ENCODE measurements at places on chromosomes 2 and 18.

- no peaks in the 10 kb centered on the region for H3K36me3 ChIP-seq
- no peak overlapping the region for H3K4me3 ChIP-seq
- no peak overlapping the region for H3K27ac ChIP-seq
- no peaks in the 10 kb centered on the region for H3K4me1 ChIP-seq
- DNase-seq = no peak
- no peaks in the 10 kb centered on the region for H3K27me3 ChIP-seq
These were observed 37.6 kb upstream of the PARD3B start for GRCh38 chr2:204507636-204508035.

- no peak overlapping the region for H3K27ac ChIP-seq
- DNase-seq = no peak
- H3K27me3 ChIP-seq = no peaks in the 10 kb centered on the region
- H3K4me1 ChIP-seq = no peaks in the 10 kb centered on the region
- H3K36me3 ChIP-seq = no peaks in the 10 kb centered on the region
These were observed 137.9 kb upstream of the VRK2 start for GRCh38 chr2:57908736-57909161.

DNA sequence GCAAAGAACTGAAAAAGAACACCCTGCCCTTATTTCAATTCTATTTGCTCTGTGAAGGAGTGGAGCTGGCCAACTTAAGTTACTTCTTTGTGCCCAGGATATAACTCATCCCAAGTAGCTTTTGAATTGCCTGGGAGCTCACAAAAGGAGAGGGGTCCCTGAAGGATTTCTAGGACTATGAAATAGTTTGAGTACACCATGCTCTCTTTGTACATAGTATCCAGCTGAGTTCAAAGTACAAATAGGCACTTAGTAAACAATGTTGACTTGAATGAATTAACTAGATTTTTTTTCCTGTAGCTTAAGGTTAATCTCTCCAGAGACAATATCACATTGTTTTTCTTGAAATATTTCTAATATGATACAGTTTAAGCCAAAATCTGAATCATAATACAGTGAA is 47.7 kb downstream of the ZC3H15 start:
- H3K27me3 ChIP-seq = no peaks in the 10 kb centered on the region
- no peak for DNase-seq
- no peak overlapping the region for H3K27ac ChIP-seq
- H3K4me3 ChIP-seq = no peak overlapping the region

DNA sequence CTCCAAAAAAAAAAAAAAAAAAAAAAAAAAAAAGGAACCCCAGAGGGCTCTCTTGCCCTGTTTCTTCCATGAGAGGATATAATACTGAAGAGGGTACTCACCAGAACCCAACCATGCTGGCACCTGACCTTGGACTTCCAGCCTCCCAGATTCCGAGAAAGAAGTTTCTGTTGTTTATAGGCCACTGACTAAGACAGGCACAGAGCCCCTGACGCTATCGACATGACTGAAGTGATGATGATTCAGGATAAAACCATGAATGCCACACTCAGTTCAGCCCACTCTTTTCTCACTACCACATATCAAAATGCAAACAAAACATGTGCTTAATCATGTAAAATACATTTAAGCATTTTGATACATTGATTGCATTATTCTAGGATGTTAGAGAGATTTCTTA is 66.1 kb upstream of the CDCA7 start:
- H3K36me3 ChIP-seq = no peaks in the 10 kb centered on the region
- DNase-seq = no peak
- H3K27ac ChIP-seq = no peak overlapping the region

DNA sequence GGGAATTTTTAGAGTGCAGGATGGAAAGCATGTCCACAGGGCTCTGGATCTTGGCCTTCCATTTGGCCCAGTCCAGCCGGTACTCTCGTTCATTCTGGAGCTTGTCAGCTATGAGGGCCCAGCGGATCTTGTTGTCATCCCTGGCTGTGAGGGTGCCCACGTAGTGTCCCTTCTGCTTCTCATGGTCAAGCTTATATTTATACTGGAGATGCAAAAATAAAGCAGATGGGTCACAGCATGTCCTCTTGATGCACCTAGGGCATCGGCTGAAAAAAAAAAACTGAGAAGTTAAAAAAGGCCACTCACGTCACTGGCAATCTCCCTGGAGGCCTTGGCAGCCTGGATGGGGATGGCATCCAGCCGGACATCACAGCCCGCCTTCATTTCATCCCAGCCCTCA is 160.5 kb downstream of the RIF1 start:
- no peaks in the 10 kb centered on the region for H3K36me3 ChIP-seq
- no peak overlapping the region for H3K4me3 ChIP-seq
- no peak for DNase-seq
- H3K27me3 ChIP-seq = no peaks in the 10 kb centered on the region
- H3K27ac ChIP-seq = no peak overlapping the region

Data from liver (tissue), 10 donors.